ENCODE measurements at places on chromosomes 7 and 10. TPM values are rescaled to one million over a fixed set of nuclear protein-coding genes. Genes with fewer than 3 reads are reported as not detected.

Gene PKD1L1
- under 0.01 TPM for total RNA-seq

Gene LAMB1
- 292 TPM for total RNA-seq

Gene ELFN1
- total RNA-seq, result 1.2 TPM

Gene LMBR1
- 59.7 TPM for total RNA-seq

Gene ZNF239
- 8.9 TPM for total RNA-seq

Gene PAX4
- total RNA-seq, result not detected

Gene CPA2
- total RNA-seq, result not detected

Gene TSPAN12
- 1.2 TPM for total RNA-seq

Gene MAP3K8
- 4.5 TPM for total RNA-seq

Gene EPHB6
- 5.0 TPM for total RNA-seq

Gene CACNA2D1
- total RNA-seq, result 61.6 TPM

Gene PAPOLB
- 0.12 TPM for total RNA-seq

Gene OR2A42
- total RNA-seq, result not detected

Gene NKX2-3
- total RNA-seq, result not detected

Gene TPK1
- 7.4 TPM for total RNA-seq

Gene WDR86
- not detected for total RNA-seq

Gene SRI
- 168 TPM for total RNA-seq

Gene DNAJC12
- total RNA-seq, result 2.8 TPM

Gene RAPGEF5
- total RNA-seq, result 0.75 TPM

Gene PPIF
- total RNA-seq, result 37.3 TPM

Gene VAX1
- not detected for total RNA-seq

Gene SFR1
- 10.4 TPM for total RNA-seq

Gene CFAP70
- 0.44 TPM for total RNA-seq

Gene ZMIZ1
- total RNA-seq, result 26.6 TPM

Gene PRRT4
- under 0.01 TPM for total RNA-seq

Gene SLC26A5
- not detected for total RNA-seq

Gene TDRD1
- 0.62 TPM for total RNA-seq

Gene CYP26C1
- 0.12 TPM for total RNA-seq

Gene CCZ1
- 66.5 TPM for total RNA-seq

Gene GIMAP1
- under 0.01 TPM for total RNA-seq

Gene AKR1E2
- total RNA-seq, result 24.9 TPM

Gene CLRN3
- total RNA-seq, result not detected

Gene HKDC1
- 10.6 TPM for total RNA-seq

Gene PRF1
- not detected for total RNA-seq

Gene PLOD3
- total RNA-seq, result 110 TPM

Gene SORCS1
- not detected for total RNA-seq

Gene CPEB3
- 0.55 TPM for total RNA-seq

Gene SUN3
- not detected for total RNA-seq

Gene GLI3
- total RNA-seq, result 3.4 TPM

Gene LEP
- total RNA-seq, result 0.12 TPM

Gene UBTD1
- total RNA-seq, result 31.2 TPM

Gene AGR2
- total RNA-seq, result under 0.01 TPM

Gene CPVL
- total RNA-seq, result 1.4 TPM

Gene AEBP1
- 165 TPM for total RNA-seq

Gene TMEM139
- under 0.01 TPM for total RNA-seq

Gene LIPN
- not detected for total RNA-seq

Gene MSS51
- 2.1 TPM for total RNA-seq

Gene FXYD4
- total RNA-seq, result not detected

Gene FAM25C
- not detected for total RNA-seq

Gene CELF2
- 11.5 TPM for total RNA-seq

Gene FAM25G
- total RNA-seq, result not detected

Gene ENTPD1
- total RNA-seq, result under 0.01 TPM

Gene ASB15
- total RNA-seq, result not detected

Gene CYP3A7
- total RNA-seq, result 0.55 TPM

Gene NPTX2
- total RNA-seq, result 0.12 TPM

Gene MLXIPL
- not detected for total RNA-seq

Gene TACC2
- total RNA-seq, result 3.5 TPM

Gene FAM241B
- 0.87 TPM for total RNA-seq
